ENCODE measurements at places on chromosomes 5 and 9.
A peak's percentile ranks its signal among the peaks of the same experiment; 100 is the strongest.

DNA sequence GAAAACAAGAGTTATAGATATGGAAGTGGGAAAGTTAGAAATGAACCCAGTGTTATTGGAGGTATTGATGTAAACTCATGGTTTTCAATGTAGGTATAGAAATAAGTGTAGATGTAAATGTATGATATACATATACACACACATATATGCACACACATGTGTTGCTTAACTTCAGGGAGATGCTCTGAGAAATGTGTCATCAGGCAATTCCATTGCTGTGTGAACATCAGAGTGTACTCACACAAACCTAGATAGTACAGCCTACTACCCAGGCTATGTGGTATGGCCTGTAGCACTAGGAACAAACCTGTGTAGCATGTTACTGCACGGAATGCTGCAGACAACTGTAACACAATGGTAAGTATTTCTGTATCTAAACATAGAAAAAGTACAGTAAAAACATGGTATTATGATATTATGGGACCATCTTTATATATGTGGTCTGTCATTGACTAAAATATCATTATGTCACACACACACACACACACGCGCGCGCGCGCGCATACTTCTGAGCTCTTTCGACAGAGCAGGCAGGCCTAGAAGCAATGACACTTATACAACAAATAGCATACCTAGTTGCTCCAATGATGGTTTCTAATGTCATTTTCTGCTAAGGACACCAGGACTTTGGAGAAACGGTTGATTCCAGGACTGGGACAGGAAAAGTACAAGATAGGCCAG is 86.6 kb downstream of the MACROH2A1 start:
- DNase-seq = no peak

GRCh38 chr5:180598316-180598701 is 7.0 kb upstream of the SCGB3A1 start:
- no peak for DNase-seq

- DNase-seq = no peak
These were observed 15.1 kb upstream of the IRF1 start for GRCh38 chr5:132505641-132506040.

DNA sequence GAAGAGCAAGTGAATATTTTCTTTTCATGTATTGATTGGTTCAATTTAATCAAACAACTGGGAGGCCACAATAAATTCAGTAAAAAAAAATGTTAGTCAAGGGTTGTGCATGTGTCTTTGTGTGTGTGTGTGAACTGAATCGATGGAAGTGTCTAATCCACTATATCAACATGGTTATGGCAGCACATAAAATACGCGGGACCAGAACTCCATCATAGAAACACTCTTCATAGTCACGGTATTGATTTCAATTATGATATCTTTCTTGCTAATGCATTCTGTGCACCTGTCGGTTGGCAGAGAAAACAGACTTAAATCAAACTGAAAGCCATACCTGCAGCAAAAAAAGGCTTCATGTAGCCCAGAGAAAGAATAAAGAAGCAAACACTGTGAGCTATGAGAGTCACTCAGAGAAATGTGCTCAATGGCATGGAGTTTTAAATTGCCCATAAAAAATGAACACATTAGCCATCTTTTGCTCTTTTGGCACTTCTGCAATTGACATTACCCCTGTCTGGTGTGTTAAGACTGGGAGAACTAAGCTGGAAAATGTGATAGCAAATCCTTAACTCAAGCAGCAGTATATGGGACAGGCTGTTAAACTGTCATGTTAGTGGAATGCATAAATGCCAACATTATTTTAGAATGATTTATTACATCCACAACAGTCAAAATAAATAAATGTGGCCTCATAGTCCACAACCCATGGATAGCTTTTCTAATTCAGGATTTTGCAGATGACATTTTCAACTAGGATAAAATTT is 642.4 kb upstream of the C9orf72 start:
- DNase-seq = no peak

GRCh38 chr9:13446938-13447842 is 167.7 kb upstream of the MPDZ start:
- no peak for DNase-seq

- DNase-seq = no peak
These were observed 23.8 kb downstream of the SVEP1 start for GRCh38 chr9:110555551-110556331.

GRCh38 chr9:105187781-105188180 is 56.7 kb upstream of the SLC44A1 start:
- DNase-seq = no peak

GRCh38 chr9:99294850-99295461 is 72.9 kb downstream of the SEC61B start:
- no peak for DNase-seq

DNA sequence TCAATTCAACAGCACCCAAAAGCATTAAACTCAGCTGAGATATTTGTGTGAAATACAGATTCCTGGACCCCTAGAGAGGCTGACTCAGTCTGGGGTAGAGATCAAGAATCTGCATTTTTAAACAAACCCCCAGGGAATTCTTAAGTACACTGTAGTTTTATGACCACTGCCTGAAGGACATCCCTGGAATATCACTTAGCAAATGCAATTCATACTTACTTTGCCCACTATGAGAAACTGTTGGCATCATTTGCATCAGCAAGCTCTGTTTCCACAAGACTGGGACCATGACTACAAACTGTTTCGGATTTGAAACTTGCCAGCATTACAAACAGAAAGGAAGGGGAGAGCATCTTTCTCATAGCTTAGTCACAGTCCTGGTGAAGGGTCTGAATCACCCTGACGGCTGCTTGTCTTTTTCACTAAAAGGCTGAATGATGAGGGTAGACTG is 63.7 kb downstream of the MLLT3 start:
- DNase-seq = no peak

DNA sequence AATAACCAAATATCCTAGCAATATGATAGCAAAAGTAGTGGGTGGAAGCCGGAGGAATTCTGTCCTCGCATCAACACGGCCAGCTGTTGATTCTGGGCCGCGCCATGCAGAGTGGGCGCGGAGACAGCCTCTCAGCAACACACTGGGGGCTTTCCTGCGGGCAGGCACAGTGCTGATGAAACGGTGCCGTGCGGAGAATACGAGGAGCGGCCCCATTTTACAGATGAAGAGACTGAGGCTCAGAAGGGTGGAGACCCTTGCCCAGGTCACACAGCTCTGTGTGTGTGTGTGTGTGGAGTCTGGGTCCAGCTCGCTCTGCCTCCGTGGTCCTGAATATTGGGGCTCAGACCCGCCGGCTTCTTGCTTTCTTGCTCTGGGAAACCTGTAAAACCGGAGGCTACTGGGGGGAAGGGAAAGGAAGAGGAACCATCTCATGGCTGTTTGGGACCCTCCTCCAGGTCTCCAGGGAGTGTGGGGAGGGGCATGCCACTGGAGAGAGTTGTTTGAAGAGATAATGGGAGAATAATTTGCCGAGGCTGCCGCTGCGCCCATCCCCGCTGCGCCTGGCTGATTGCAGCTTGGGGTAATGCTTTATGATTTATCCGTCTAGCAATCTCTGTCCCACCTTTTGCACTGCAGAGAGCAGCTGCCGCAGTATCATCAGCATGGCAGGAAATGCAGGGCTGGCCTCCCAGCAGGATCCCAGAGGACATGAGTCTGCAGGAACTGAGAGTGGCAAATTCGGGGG is 36.6 kb downstream of the NCS1 start:
- DNase-seq = no peak

DNA sequence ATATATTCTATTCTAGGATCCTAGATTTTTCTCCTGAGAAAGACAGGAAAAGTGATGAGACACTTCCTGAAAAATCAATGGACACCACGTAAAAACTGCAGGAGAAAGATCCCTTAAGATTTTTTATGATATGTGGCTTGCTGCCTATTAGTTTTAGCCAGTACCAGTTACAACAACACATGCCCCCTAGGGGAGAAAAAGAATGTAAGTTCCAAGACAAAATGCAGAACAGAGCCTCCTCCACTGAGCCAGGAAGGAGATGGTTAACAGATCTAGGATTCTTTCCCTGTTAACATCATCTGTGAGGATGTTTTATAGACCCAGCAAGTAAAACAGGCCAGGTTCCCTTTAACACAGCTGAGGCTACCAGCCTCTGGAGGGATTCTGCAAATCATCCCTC is 574.7 kb downstream of the TLE4 start:
- DNase-seq = no peak

DNA sequence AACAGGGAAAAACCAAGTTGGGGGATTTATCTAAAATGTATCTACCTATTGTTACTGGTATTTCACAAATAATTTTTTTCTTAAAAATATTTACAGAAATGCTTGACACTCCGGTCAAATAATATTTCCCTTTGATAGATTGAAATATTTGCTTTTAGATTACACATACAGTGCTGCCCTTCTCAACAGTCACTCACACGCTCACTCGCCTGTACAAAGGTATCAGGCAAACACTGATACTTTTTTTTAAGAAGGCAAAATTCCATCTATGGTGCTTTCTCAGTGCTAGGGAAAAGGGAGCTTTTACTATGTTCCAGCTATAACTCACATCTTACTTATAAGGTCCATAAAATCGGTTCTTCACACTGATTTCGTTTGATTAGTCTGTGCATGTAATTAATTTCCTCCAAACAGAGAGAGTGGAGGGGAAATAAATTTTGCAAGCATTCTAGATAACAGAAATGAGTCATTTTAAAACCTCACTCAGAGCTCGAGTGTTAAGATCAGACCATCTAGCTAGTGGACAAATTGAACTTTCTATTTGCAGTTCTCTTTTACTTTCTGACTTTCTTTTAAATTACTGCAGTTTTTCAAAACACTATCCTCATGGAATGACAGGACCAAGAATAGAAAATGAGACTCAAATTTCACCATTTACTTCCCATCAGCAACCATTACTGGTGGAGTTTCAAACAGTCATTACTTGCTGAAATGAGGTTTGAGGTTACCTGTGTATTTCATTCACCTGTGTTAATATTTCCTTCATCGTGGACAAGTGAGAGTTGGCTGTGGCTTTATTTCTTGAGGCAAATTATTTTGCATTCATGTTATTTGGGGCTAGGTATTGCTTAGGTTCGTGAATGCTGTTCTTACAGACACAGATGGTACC is 273.2 kb downstream of the RAB3C start:
- no peak for DNase-seq

- DNase-seq = no peak
These were observed 382.2 kb downstream of the ICE1 start for GRCh38 chr5:5804478-5805233.

DNA sequence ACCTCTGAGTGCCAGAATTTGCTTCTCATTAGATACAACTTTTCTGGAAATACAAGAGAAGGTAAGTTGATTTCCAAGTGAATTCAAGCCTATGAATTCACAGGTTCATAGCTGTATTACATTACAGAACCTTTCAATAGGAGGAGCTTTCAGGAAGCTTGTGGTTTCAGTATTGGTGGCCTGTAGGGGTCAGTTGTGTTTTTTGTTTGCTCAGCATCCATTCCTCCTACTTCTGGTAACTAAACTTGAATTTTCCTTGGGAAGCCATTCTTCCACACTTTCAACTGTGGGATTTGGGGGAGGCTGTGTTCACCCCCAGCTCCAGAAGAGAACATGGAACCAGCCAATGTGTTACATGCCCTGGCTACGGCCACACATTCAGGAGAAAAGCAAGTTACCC is 5.6 kb upstream of the CYSTM1 start:
- no peak for DNase-seq

- peak; percentile 23 for DNase-seq
These were observed 154.6 kb downstream of the COL23A1 start for GRCh38 chr5:178435321-178436238.

DNA sequence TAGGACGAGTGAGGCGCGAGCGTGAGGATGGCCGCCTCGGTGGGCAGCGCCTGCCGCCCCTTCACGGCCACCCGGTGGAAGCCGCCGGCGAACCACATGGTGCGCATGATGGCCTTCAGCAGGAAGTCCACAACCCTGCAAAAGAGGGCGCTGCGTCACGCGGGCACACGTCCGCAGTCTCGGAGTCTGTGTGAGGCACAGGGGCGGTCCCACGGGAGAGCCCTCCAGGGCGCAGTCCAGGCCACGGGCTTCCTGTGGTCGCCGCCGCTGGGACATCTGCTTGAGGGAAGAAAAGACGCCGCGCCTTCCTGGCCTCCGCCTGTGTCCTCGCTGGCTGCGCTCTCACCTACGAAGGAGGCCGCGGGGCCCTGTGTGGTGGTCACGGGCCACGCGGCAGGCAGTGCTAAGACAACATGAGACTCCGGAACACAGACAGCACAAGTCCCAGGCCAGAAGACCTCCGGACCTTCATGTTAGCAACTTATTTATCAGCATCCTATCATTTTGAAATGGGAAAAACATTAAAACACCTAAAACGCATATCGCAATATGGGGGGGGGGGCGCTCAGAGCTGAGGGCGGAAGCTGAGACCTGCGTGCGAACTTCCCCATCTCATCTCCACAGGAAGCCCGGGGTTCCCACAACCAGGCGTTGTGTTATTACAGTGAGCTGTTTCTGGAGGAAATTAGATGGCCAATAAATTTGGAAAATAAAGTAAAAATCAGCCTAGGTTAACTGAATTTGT is 28.8 kb downstream of the LPCAT1 start:
- DNase-seq = no peak

DNA sequence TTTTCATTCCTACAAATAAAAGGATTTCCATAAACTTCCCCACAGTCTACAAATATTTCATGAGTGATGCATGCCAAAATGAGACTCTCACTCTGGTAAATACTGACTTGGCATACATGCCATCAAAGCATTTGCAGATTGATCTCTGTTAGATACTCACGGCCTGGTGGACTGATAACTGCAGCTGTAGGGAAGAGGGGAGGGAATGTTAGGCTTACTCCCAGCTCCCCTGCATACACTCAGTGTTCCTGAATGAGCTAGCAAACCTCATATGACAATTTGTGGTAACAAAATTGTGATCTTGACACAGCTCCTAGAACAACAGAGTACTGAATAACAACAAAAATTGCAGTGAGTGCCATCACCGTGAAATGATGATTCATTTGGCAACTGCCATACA is 435.3 kb downstream of the NR2F1-AS1 start:
- DNase-seq = no peak

GRCh38 chr9:76486151-76486550 is 27.2 kb downstream of the GCNT1 start:
- no peak for DNase-seq

DNA sequence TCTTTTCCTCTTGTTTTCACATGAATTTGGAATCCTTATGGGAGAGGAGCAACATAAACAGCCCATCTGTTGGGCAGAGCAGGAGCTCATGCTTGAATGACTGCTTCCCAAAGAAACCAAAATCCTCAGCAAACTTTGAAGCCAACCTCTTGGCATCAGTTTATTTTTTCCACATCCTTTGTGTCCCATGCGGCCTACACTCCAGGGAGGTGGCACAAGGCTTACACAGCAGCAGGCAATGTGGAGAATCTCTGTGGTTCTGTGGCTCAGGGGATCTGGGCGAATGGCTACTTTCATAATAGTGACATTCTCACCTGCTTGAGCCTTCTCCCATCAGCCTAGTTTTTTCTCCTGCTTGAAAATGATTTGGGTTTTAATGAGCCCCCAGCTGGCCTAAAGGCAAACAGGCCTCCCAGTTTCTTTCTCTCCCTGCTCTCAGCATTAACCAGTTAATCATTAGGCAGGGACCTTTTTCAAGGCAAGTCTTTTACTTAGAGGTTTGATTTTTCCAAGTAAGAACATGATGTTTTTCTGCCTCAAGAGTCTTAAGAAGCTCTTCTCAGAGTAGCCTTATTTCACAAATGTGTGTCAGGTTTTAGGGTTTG is 370.3 kb downstream of the ARHGEF28 start:
- no peak for DNase-seq

GRCh38 chr5:76413746-76414145 is 10.7 kb downstream of the IQGAP2 start:
- DNase-seq = no peak
